ENCODE measurements at places on chromosomes 5 and 9.

DNA sequence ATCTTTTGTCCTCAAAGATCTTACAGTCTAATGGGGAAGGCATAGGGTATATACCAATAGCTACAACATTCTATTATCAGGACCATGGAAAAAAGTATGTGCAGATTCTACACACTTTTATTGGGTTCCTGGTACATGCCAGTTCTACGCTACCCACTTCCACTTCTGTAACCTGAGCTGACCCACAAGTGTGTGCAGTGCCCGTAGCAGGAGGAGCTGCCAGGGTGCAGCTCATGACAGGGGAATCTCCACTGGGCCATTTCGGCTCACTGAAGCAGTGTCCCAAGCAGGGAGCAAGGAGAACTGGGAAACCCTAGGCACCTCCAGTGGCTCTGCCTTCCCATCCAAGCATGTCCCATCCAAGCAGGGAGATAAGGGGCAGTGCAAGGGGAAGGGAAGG is 60.4 kb downstream of the FOXI1 start:
- DNase-seq, result no peak

- DNase-seq, result no peak
These were observed 648.3 kb downstream of the PDE4D start for GRCh38 chr5:59245198-59245597.

DNA sequence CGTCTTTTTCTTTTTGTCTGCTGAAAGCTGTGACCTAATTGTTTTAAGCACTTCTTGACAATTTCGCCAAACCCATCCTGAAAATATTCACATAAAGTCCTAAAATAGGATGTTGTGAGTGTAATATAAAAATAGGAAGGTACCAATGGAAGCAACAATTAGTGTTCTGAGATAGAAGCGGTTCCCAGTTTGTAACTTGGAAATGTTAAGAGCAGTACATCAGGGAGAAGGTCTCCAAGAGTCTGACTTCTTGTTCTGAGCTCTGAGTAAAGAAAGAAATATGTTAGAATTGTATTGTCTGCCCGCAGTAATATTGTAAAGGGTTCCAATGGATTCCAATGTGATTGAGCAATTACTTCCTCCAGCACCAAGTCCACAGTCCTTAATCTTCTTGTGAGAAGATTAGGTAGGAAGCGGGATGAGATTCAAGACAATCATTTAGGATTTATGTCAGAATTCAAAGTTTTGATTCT is 3.9 kb downstream of the VCAN start:
- no peak for DNase-seq

- DNase-seq, result no peak
These were observed 548.8 kb downstream of the EFNA5 start for GRCh38 chr5:107121793-107122519.

GRCh38 chr9:90774071-90774470 is 27.5 kb upstream of the SYK start:
- DNase-seq, result no peak

- DNase-seq, result no peak
These were observed 40.0 kb downstream of the PTGES start for GRCh38 chr9:129712634-129713401.

DNA sequence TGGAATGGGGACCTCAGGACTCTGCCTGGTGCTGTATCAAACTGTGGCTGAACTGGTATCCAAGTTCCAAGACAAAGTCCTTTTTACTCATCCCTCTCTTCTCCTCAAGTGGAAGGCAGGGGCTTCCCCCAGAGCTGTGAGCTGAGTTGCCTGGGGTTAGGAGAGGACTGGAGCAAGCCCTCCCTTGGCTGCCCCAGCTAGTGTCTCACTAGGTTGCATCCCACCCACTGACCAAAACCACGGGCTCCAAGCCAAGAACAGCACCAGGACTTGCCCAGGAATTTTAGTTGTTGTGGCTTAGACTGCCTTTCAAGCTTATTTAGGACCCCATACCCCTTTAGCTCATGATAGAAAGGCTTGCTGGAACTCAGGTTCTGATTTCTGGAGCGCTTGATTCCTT is 158.7 kb upstream of the TNC start:
- no peak for DNase-seq

- no peak for DNase-seq
These were observed 1858.4 kb downstream of the EFNA5 start for GRCh38 chr5:105812304-105812703.

GRCh38 chr9:86892576-86892975 is 54.7 kb downstream of the GAS1 start:
- DNase-seq, result no peak

GRCh38 chr9:4840018-4840417 is 47.3 kb downstream of the RCL1 start:
- DNase-seq, result no peak

GRCh38 chr5:53915120-53915519 is 354.7 kb downstream of the NDUFS4 start:
- DNase-seq, result no peak

DNA sequence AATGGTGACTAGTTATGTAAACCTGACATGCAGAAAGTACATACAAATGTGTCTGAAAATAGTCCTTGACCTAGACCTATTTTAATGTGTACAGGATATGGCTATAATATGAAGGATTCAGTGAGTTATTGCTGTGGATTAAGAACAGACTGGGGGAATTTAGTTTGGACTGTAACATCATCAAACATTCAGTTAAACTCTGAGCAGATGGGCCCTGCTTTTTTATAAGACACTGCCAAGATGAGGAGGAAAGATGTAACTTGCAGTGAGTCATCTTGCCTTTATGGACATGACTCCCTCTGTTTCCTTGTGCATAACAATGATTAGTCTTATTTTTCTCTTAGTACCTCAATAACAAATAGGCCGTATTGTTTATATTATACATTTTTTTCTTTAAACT is 12.2 kb downstream of the PPP3R2 start:
- DNase-seq, result no peak

GRCh38 chr9:92003308-92004044 is 53.4 kb upstream of the ROR2 start:
- no peak for DNase-seq

DNA sequence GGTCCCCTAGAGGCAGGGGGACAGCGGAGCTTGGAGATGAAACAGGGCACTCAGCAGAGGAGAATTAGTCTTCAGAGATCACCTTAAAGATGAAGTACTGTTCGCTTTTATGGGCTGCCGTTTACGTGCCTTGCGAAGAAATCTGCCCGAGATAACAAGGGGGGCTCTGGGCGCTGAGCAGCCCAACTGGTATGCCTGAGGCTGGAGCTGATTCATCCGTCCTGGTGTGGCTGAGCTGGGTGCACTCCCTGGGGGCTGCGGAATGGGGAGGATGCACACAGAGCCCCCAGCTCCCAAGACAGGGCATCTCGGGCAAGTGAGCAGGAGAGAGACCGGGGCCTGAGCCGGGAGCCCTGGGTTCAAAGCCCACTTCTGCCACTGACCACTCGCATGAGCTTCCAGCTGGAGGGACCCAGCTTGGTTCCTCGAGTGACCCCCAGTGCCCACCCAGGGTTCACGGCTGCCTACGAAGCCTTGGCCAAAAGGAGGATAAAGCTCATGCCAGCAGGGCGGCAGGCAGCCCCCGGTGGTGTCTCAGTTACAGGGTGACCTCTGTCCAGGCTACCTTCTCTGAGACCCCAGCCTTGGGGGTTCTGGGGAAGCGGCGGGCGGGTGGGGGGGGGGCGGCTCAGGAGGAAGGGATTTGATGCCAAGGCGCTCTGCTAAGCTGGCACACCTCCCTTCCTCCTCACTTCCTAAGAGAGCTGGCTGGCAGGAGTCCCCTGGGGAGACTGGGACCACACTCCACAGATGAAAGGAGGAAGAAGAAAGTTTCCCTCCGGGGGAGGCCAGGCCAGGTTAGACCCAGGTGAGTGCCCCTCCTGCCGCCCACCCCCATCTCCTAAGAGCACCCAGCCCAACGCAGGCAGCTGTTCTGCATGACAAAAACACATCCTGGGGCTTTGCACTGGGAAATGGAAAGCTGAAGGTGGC is 5.7 kb downstream of the FIBCD1 start:
- no peak for DNase-seq

DNA sequence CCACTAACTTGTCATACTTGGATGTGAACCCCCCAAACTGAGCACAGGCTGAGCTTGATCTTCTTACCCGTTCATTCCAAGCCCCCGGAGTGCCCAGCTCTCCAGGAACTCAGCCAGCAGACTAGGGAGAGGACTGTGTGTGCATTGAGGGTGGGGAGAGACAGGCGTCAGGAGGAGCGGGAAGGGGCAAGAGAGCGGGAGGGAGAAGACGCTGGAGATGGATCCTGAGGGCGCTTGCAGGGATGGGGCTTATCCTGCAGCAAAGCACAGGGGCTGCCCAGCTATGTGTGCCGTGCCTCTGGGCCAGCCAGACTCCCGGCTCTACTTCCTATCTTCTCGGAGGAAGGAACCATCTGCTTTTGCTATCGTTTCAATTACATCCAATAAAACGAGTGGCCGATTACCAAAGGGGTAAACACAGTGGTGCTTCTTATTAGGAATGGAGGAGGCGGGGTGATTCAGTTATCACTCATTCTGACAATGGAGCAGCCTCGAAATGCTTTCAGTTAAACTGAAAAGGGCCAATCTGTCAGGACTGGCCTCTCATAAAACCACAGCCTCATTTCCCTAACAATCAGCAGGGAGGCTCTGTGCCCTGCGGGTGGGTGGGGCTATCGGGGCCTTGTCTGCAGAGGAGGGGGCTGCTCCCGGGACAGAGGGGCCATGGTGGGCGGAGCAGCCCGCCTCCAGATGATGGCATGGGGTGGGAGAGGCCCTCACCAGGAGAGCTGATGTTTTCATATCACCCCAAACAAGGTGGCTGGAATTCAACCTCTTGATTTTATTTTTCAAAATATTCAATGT is 168.2 kb downstream of the DAB2IP start:
- no peak for DNase-seq

DNA sequence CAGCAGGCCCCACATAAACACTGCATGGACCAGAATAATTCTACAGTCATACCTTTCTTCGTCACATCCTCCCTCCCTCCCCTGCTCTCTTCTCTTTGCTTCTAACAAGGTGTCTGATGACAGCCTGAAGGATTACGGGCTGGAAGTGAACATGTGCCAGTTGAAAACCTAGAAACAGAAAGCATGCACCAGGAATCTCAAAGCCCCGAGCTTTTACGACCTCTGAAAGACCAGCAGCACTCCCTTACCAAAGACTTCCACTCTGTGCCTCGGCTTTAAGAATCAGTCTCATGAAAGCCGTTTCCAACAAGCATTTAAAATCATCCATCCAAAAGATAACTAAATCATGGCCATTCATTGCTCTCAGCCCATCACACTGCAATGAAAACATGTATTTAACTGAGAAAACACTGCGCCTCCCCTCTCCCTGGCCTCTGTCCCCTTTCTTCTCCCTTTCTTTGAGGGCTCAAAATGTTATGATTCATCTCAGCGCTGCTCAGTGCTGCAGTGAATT is 21.3 kb downstream of the MSX2 start:
- DNase-seq, result no peak

DNA sequence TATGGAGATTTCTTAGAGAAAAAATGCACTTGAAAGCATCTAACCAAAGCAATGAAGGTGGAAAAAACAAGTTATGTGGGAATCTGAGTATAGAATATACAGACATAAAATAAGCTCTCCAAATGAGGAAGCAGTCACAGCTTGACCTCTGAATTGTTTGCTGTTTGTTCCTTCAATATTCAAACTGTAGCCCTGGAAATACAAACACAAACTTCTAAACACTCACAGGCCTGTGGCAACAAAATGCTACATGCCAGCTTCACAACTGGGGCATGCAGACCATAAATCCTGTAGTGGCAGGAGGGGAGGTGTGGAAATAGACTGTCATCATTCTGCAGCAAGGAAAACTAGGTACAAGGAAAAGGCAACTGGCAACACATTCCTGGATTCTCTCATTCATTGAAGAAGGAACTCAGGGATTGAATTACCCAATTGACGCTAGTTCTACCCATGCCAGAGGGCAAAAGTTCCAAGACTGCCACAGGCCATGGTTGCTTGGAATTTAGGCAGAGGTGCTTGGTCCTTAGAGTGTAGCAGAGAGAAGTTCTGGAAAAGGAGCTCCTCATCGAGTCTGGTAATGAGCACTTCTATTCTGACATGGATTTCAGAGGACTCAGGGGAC is 349.6 kb downstream of the PDE4D start:
- DNase-seq, result no peak

GRCh38 chr5:39486361-39486760 is 61.6 kb upstream of the DAB2 start:
- DNase-seq, result no peak

GRCh38 chr9:28563291-28563934 is 990.1 kb upstream of the C9orf72 start:
- no peak for DNase-seq

GRCh38 chr5:57695179-57695578 is 212.6 kb upstream of the ACTBL2 start:
- no peak for DNase-seq

- no peak for DNase-seq
These were observed 161.2 kb downstream of the FGF18 start for GRCh38 chr5:171580502-171581265.

DNA sequence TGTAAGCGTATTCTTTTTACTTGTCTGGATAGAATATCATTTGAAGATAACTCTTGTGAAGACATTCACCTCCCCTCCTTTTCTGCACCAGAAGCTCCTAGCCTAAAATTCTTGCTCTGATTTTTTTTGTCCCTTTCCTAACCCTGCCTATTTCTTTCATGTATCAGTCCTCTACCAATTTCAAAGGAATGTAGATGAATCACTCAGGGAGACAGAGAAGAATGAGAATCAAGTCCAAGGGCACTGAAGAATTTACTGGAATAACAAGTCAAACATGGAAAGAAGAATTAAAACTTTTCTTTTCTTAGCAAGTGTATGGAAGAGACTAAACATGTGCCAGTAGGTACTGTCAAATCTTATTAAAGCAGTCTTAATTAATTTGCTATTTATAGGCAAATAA is 618.7 kb downstream of the DNAH5 start:
- no peak for DNase-seq

- no peak for DNase-seq
These were observed 101.2 kb downstream of the DNAH5 start for GRCh38 chr5:13843175-13843846.

- no peak for DNase-seq
These were observed 91.0 kb downstream of the GAS1 start for GRCh38 chr9:86856259-86856658.

GRCh38 chr5:83718195-83718825 is 2.3 kb downstream of the HAPLN1 start:
- no peak for DNase-seq

- DNase-seq, result no peak
These were observed 14.0 kb downstream of the NDUFS6 start for GRCh38 chr5:1815071-1815786.

GRCh38 chr9:16608906-16609305 is 261.6 kb downstream of the BNC2 start:
- no peak for DNase-seq

DNA sequence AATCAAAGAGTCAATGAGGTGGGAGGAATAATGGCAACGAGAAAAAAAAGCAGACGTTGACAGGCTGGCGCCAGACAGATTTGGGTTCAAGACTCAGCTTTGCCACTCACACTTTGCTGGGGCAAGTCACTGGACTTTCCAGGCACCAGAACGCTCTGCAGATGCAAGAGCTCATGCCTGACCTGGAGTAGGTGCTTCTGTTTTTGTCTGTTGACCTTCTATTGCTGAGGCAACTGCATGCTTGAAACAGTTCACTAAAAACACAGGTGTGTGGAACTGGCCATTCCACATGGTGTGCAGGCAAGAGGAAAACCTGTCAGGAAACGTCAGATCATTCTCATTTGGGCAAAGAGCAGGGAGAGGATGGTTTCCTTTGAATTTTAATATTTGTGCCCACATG is 161.2 kb upstream of the SMIM23 start:
- no peak for DNase-seq

All from stimulated activated CD8-positive, alpha-beta memory T cell treated with anti-CD3 and anti-CD28 coated beads, Interleukin-15, amount 100 ng/mL, for 4 hours (primary cell).